ENCODE measurements at places on chromosomes 5 and 9. TPM values are rescaled to one million over a fixed set of nuclear protein-coding genes. Genes with fewer than 3 reads are reported as not detected.

- no peaks in the 10 kb centered on the region for H3K4me1 ChIP-seq
- H3K4me3 ChIP-seq, result no peak overlapping the region
- H3K36me3 ChIP-seq, result no peaks in the 10 kb centered on the region
- H3K27me3 ChIP-seq, result no peaks in the 10 kb centered on the region
- H3K27ac ChIP-seq, result no peak overlapping the region
Observed at GRCh38 chr9:73539881-73540390, 388.3 kb downstream of the ANXA1 start.

DNA sequence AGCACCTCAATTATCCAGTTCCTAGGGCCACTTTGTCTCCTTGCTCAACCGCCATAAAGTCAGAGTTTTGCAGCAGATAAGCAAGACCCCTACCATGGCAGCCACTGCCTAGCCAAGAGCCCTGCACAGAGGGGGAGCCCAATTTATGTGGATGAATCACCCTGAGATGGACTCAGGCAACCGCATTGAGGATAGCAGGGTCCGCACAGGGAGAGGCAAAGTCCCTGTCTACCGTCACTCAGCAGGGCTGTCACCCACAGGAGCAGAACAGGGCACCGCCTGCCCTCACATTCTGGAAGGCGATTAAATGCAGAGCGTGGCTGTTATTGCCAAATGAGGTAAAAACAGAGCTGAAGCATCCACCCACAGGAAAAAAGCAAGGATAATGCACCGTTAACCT lies 1.7 kb downstream of the FBP2 start:
- H3K27me3 ChIP-seq, result no peaks in the 10 kb centered on the region
- H3K36me3 ChIP-seq, result no peaks in the 10 kb centered on the region
- H3K4me1 ChIP-seq, result no peaks in the 10 kb centered on the region
- H3K27ac ChIP-seq, result no peak overlapping the region
- no peak overlapping the region for H3K4me3 ChIP-seq
- no peak for DNase-seq

DNA sequence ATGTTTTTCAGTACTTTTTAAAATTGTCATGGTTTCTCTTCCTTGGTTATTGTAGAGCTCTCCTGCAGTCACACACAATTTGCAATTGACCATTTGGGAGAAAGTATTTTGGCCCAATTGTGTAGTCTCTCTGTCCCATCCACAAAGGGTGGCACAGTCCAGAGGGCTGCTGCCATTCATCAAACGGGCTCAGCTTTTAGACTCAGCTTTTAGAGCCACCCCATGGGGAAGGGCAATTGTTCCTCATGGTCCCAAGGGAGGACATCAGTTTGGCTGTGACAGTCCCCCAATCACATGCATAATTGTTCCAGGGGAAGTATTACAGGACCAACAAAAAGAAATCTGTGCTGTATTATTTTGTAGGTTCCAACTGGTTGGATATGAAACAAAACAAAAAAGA lies 207.6 kb downstream of the ZNF462 start:
- no peaks in the 10 kb centered on the region for H3K4me1 ChIP-seq
- no peak overlapping the region for H3K4me3 ChIP-seq
- H3K36me3 ChIP-seq, result no peaks in the 10 kb centered on the region
- no peak overlapping the region for H3K27ac ChIP-seq
- H3K27me3 ChIP-seq, result no peaks in the 10 kb centered on the region

- no peak for DNase-seq
- no peaks in the 10 kb centered on the region for H3K27me3 ChIP-seq
- H3K4me3 ChIP-seq, result no peak overlapping the region
- H3K27ac ChIP-seq, result no peak overlapping the region
Observed at GRCh38 chr9:4108754-4109465, 191.0 kb downstream of the GLIS3 start.

DNA sequence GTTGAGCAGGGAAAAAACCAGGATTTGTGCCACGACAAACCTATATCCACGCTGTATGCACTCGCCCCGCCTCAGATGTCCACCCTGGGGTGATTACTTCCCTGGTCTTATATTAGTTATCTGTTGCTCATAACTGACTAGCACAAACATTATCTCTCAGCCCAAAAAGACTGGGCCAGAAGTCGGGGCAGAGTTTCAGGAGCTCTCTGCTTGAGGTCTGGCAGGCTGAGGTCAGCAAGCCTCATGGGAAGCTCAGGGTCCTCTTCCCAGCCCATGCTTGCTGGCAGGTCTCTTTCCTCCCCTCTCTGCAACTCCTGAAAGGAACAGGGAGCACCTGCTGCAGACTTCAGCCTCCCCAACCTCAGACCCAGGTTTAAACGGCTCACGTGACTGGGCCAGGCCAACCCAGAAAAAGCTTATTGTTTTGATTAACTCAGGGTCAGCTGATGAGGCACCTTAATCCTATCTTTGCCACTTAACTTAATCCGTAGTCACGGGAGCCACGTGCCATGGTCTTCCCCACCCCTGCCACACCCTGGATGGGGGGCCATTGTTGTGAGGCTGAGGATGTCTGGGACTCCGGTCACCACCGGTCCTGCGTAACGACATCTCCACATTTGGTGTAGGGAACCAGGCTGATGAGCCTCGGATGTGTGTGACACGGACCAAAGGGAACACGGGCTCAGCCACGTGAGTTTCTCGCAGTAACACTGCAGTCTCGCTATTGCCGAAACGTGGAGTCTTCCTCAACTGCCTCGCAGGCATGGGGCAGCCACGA lies 123.7 kb upstream of the IRX4 start:
- H3K27me3 ChIP-seq, result peaks cover 48% of the 10 kb centered on the region
- no peak overlapping the region for H3K4me3 ChIP-seq
- H3K27ac ChIP-seq, result no peak overlapping the region
- no peaks in the 10 kb centered on the region for H3K36me3 ChIP-seq

DNA sequence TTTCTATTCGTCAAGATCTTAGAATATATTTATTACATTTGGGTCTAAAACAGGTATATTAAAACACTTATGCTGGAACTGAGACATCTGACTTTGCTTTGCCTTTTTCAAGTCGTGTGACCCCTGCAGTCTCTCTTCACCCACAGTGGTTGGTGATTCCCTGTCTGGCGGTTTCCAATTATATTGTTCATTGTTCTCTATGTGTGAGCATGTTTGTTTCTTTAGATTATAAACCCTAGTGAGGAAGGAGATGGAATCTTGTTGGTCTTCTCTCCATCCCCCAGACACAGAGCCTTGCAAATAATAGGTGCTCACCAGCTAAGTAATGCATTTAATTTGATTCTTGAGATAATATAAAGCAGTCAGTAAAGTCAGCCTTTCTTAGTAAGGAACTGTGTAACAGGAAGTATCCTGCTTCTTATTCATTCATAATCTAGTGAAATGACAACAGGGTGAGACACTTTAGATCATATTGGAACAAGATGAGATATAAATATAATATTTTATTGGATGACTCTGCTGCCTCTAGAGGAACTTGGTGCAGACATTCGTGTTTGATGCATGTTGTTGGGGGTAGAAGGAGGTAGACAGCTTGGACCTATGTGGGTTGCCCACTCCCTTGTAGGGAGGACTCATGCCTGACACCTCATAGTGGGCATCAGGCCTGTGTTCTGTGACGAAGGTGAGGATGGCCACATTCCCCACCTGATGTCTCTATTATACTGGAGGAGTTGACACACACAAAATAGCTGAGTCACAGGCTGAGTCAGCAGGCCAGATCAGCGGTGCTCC lies 88.1 kb downstream of the FGF1 start:
- no peaks in the 10 kb centered on the region for H3K4me1 ChIP-seq
- no peak overlapping the region for H3K4me3 ChIP-seq
- no peaks in the 10 kb centered on the region for H3K36me3 ChIP-seq
- H3K27ac ChIP-seq, result no peak overlapping the region
- peaks cover 19% of the 10 kb centered on the region for H3K27me3 ChIP-seq

- H3K27ac ChIP-seq, result no peak overlapping the region
- no peaks in the 10 kb centered on the region for H3K4me1 ChIP-seq
- peaks cover 3% of the 10 kb centered on the region for H3K27me3 ChIP-seq
- no peak for DNase-seq
- H3K36me3 ChIP-seq, result no peaks in the 10 kb centered on the region
Observed at GRCh38 chr5:109506556-109506955, 96.8 kb upstream of the PJA2 start.

DNA sequence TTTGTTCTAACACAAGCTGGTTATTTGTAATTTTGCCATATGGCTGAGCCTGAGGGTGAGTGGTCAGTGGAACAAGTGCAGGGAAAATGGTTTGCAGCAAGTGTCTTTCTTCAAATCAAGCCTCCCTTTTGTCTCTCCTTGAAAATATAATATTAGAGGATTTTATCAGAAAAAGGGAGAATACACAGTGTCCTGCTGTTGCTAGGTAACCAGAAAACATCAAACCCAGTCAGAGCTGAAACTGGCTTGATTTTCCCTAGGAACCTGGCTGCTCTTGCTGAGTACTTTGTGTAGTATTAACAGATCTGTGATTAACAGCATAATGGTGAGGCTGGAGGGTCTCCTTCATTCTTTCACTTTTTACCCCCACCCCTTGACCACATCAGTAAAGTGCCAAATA lies 314.0 kb downstream of the ARHGEF28 start:
- no peak for DNase-seq
- no peak overlapping the region for H3K27ac ChIP-seq
- H3K36me3 ChIP-seq, result no peaks in the 10 kb centered on the region
- H3K4me3 ChIP-seq, result no peak overlapping the region

DNA sequence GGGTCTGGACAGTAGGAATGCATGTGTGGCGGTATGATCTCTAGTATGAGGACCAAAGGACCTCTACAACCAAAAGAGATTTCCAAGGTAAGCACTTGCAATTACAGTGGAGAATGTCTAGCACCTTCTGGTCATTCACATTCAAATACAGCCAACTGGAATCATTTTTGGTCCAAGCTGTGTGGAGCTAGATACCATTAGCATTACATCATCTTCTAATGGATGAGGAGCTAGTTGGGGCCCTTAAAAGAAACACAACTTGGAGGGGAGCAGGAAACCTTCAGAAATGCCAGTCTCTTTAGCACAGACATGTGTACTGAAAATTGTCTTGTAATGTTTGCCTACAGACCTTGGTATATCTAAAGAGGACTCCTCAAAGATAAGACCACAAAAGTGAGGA lies 244.7 kb downstream of the BNC2 start:
- H3K4me3 ChIP-seq, result no peak overlapping the region
- DNase-seq, result no peak
- no peaks in the 10 kb centered on the region for H3K4me1 ChIP-seq
- no peaks in the 10 kb centered on the region for H3K27me3 ChIP-seq
- no peaks in the 10 kb centered on the region for H3K36me3 ChIP-seq

DNA sequence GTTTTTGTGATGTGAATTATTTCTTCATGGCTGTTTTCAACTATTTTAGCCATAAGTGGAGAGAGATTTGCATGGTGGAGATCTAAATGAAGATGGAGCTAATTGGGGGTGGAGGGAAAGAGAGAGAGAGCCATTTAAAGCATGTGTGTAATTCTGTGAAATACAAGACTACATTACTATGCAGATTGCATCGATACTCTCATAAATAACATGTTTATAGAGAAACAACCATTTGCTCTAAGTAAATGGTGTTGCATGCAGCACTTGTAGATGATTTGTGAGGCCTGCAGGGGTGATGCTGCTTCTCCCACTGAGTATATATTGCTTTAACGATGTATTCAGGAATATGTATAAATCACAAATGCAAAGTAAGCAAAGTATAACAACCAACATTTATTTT lies 270.2 kb upstream of the RIOK2 start:
- H3K27ac ChIP-seq, result no peak overlapping the region
- no peak for DNase-seq
- H3K4me1 ChIP-seq, result no peaks in the 10 kb centered on the region
- H3K36me3 ChIP-seq, result no peaks in the 10 kb centered on the region
- H3K27me3 ChIP-seq, result no peaks in the 10 kb centered on the region
- no peak overlapping the region for H3K4me3 ChIP-seq

DNA sequence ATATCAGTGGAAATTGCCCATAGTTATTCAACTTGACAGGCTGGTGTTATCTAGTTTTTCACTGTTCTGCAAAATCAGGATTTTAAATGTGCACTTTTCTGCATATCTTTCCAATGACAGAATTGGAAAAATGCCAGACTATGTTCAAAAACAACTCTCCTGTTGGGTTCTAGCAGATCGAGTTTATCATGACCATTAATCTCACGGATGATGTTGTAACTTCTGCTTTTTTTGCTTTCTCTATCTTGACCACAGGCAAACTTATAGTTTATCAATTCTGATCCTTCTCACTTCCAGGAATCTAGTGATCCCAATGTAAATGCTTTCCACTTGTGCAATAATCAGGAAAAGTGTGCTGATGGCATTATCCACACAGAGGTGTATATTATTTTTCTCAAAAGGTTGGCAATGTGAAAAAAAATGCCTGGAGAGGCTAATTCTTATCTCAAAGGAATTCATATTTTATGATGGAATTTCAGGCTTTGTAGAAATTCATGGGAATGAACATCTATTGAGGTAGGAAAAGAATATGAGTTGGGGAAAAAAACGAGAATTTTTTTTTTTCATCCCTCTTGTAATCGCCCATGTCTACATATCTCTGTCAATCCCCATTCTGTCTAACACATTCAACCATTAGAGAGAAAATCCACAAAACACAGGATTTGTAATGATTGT lies 73.6 kb upstream of the DAB2 start:
- H3K27me3 ChIP-seq, result peaks cover 3% of the 10 kb centered on the region
- H3K4me1 ChIP-seq, result no peaks in the 10 kb centered on the region
- no peaks in the 10 kb centered on the region for H3K36me3 ChIP-seq
- H3K4me3 ChIP-seq, result no peak overlapping the region
- H3K27ac ChIP-seq, result no peak overlapping the region

DNA sequence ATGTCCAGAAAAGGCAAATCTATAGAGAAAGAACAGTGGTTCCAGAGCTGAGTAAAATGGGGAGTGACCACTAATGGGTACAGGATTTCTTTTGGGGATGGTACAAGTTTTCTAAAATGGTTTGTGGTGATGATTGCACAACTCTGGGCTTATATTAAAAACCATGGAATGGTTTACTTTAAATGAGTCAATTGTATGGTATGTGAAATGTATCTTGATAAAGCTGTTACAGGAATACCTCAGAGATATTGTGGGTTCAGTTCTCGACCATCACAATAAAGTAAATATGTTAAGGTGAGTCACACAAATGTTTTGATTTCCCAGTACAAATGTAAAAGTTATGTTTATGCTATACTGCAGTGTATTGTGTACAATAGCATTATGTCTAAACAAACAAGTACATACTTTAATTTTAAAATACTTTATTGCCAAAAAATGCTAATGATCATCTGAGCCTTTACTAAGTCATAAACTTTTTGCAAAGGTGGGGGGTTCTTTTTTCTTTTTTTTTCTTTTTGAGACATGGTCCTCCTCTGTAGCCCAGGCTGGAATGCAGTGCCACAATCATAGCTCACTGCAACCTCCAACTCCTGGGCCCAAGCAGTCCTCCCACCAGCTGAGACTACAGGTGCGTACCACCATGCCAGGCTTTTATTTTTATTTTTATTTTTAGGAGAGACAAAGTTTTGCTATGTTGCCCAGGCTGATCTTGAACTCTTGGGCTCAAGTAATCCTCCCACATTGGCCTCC lies 65.9 kb downstream of the SHOC1 start:
- no peak for DNase-seq
- H3K4me3 ChIP-seq, result no peak overlapping the region
- no peaks in the 10 kb centered on the region for H3K4me1 ChIP-seq

- H3K4me3 ChIP-seq, result no peak overlapping the region
- H3K27me3 ChIP-seq, result no peaks in the 10 kb centered on the region
- no peak overlapping the region for H3K27ac ChIP-seq
Observed at GRCh38 chr5:18243846-18244245, 609.6 kb downstream of the TAF11L14 start.

GRCh38 chr5:144598451-144599068 lies 427.9 kb downstream of the KCTD16 start:
- no peak for DNase-seq
- no peaks in the 10 kb centered on the region for H3K27me3 ChIP-seq
- H3K4me1 ChIP-seq, result no peaks in the 10 kb centered on the region
- H3K4me3 ChIP-seq, result no peak overlapping the region
- no peaks in the 10 kb centered on the region for H3K36me3 ChIP-seq
- no peak overlapping the region for H3K27ac ChIP-seq

GRCh38 chr9:17648516-17648915 lies 69.7 kb downstream of the SH3GL2 start:
- no peaks in the 10 kb centered on the region for H3K36me3 ChIP-seq
- no peaks in the 10 kb centered on the region for H3K4me1 ChIP-seq
- no peak overlapping the region for H3K4me3 ChIP-seq
- H3K27ac ChIP-seq, result no peak overlapping the region

The PRELID2 gene
- total RNA-seq, result 1.3 TPM
